ENCODE measurements at places on chromosomes 1 and 21. TPM values are rescaled to one million over a fixed set of nuclear protein-coding genes. Genes with fewer than 3 reads are reported as not detected.

The MX2 gene
- total RNA-seq, result not detected

The KRTAP19-1 gene
- not detected for total RNA-seq

The ARHGEF16 gene
- total RNA-seq, result 4.8 TPM

The DENND2C gene
- 0.42 TPM for total RNA-seq

The ARMH1 gene
- total RNA-seq, result 0.54 TPM

The HORMAD1 gene
- 9.7 TPM for total RNA-seq

The ANKRD34A gene
- 0.22 TPM for total RNA-seq

The C1orf159 gene
- total RNA-seq, result 13.9 TPM

The C8A gene
- not detected for total RNA-seq

The RBP7 gene
- total RNA-seq, result 6.8 TPM

The SIK1 gene
- total RNA-seq, result 22.8 TPM

The SLC2A5 gene
- total RNA-seq, result 0.77 TPM

The FAM72D gene
- 6.3 TPM for total RNA-seq

Data from A549 treated with GW870086 at 1 μM for 4 hours (cell line).